ENCODE measurements at places on chromosomes 6 and 20. TPM values are rescaled to one million over a fixed set of nuclear protein-coding genes. Genes with fewer than 3 reads are reported as not detected.

DNA sequence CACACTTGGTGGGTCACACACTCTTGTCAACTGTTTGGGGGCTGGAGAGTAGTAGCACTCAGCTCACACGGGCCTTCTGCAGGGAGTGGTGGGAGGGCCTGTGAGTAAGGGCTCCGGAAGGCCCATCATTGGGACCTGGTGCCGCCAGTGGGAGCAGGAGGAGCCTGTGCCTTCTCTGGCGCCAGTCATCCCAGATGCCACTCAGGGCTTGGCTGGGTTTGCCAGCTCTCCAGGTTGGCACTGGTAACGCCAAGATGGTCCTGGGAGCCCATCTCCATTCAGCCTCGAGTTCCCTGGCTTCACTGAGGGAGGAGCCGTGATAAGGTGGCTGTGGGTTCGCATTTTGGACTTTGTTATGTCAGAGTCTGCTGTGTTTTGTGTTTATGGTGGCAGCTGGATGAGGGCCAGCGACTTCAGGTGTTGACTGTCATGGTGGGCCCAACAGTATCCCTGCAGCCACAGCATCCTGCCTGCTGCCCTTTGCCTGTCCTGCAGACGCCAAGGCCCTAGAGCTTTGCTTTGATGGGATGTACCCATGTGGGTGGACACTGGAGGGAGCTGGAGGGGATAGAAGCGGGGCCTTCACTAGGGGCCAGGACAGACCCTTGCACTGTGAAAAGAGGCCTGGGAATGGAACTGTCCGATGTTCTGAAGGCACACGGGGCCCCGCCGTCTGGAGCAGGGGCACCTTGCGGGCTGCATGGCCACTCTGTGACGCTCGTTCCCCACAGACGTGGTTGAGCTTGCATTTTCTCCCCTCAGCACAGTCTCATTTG, 13.3 kb upstream of the DNAJC5 start:
- no peaks in the 10 kb centered on the region for H3K36me3 ChIP-seq

- peak overlapping the region; percentile 67 for H3K4me3 ChIP-seq
- DNase-seq: peak; percentile 24
- no peak overlapping the region for H3K27ac ChIP-seq
- no peaks in the 10 kb centered on the region for H3K36me3 ChIP-seq
- H3K4me1 ChIP-seq: peaks cover 5% of the 10 kb centered on the region
Observed at GRCh38 chr6:27375613-27376079, 12.9 kb upstream of the ZNF391 start.

The PKIB gene
- 2.3 TPM for total RNA-seq

DNA sequence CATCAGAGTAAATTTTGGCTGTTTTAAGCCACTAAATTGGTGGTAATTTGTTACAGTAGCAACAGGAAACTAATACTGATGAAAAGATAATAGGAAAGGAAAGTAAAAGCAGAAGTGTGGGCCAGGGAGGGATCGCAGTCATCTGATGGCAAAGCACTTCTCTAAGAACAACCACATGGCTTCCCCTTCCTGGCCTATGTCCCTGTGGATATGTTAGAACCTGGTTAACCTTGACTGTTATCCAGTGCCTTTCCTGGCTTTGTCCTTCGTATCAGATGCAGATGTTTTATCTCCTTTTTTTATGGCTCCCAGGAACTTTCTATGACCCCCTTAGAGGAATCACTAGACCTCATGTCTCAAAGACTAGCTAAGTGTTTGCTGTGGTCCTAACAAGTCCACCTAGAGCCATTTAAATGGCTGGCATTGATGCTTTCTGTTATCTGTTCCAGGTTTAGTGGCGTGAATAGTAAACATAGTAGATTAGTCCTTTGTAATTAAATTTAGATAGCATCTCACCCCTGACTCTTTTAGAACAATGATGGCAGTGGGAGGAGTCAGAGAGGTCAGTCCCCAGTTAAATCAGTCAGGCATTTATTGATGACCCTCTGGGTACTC, 79.2 kb upstream of the PHACTR2 start:
- no peak overlapping the region for H3K27ac ChIP-seq
- H3K36me3 ChIP-seq: no peaks in the 10 kb centered on the region
- no peak for DNase-seq
- H3K27me3 ChIP-seq: no peaks in the 10 kb centered on the region
- no peak overlapping the region for H3K4me3 ChIP-seq

- H3K27me3 ChIP-seq: no peaks in the 10 kb centered on the region
- H3K27ac ChIP-seq: no peak overlapping the region
- no peak overlapping the region for H3K4me3 ChIP-seq
- H3K36me3 ChIP-seq: no peaks in the 10 kb centered on the region
- no peak for DNase-seq
Observed at GRCh38 chr20:53699085-53699674, 105.5 kb upstream of the ZNF217 start.

- no peaks in the 10 kb centered on the region for H3K36me3 ChIP-seq
- no peak overlapping the region for H3K4me3 ChIP-seq
- H3K4me1 ChIP-seq: no peaks in the 10 kb centered on the region
- H3K27me3 ChIP-seq: no peaks in the 10 kb centered on the region
- DNase-seq: no peak
- H3K27ac ChIP-seq: no peak overlapping the region
Observed at GRCh38 chr6:119527231-119527578, 177.6 kb upstream of the MAN1A1 start.

- DNase-seq: no peak
- no peaks in the 10 kb centered on the region for H3K4me1 ChIP-seq
- no peaks in the 10 kb centered on the region for H3K36me3 ChIP-seq
- H3K27me3 ChIP-seq: no peaks in the 10 kb centered on the region
- no peak overlapping the region for H3K4me3 ChIP-seq
Observed at GRCh38 chr6:20198775-20199174, 13.5 kb downstream of the MBOAT1 start.

GRCh38 chr6:90218959-90219208, 77.8 kb downstream of the BACH2 start:
- no peak overlapping the region for H3K4me3 ChIP-seq
- no peaks in the 10 kb centered on the region for H3K36me3 ChIP-seq

DNA sequence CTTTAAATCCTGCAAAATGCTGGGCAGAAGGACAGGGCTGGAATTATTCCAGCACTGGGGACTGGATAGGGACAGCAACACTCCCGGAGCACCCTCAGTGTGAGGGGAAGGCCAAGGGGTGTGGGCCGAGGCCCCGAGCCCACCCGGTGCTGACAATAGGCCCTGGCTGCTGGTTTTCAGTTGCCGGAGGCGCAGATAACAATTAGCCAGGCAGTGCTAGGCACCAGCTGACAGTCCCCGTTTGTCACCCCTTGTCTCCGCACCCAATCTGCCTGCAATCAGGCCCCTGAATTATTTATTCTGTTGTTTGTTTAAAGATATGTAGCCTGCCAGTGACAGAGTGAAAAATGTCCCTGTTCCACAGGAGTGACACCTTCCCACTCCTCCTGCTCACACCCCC, 120.0 kb downstream of the GRM4 start:
- peaks cover 39% of the 10 kb centered on the region for H3K27me3 ChIP-seq
- no peaks in the 10 kb centered on the region for H3K4me1 ChIP-seq
- no peak for DNase-seq
- H3K4me3 ChIP-seq: no peak overlapping the region

GRCh38 chr6:169862892-169863525, 111.6 kb downstream of the ERMARD start:
- no peak for DNase-seq
- H3K27ac ChIP-seq: no peak overlapping the region
- no peak overlapping the region for H3K4me3 ChIP-seq
- no peaks in the 10 kb centered on the region for H3K27me3 ChIP-seq
- H3K4me1 ChIP-seq: no peaks in the 10 kb centered on the region

DNA sequence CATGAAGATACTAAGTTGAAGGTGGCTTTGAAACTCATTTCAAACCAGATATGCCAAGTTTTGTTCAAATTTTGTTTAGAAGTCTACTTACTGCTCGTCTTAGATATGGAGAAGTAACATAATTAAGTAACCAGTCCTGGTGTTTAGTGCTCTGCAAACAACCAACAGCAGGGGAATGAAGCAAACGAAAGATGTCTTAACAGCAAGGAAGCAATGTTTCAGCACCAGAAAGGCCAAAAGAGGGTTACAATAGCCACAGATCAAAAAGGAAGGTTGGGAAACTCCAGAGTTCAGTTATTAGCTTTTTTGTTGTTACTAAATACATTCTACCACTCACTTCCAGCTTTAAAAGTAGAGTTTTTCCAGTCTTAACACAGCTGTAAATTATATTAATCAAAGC, 45.1 kb downstream of the LHFPL5 start:
- no peaks in the 10 kb centered on the region for H3K4me1 ChIP-seq
- H3K4me3 ChIP-seq: no peak overlapping the region
- H3K36me3 ChIP-seq: peaks cover 58% of the 10 kb centered on the region
- DNase-seq: no peak

- peaks cover 52% of the 10 kb centered on the region for H3K4me1 ChIP-seq
- no peaks in the 10 kb centered on the region for H3K36me3 ChIP-seq
- no peak overlapping the region for H3K27ac ChIP-seq
- DNase-seq: no peak
- H3K4me3 ChIP-seq: no peak overlapping the region
Observed at GRCh38 chr6:6588924-6589709, 597 bp downstream of the LY86 start.

- no peaks in the 10 kb centered on the region for H3K36me3 ChIP-seq
- H3K27ac ChIP-seq: no peak overlapping the region
- no peaks in the 10 kb centered on the region for H3K4me1 ChIP-seq
- no peak overlapping the region for H3K4me3 ChIP-seq
Observed at GRCh38 chr20:59305908-59306655, 5.7 kb downstream of the EDN3 start.

The SLC35D3 gene
- total RNA-seq: 0.09 TPM

GRCh38 chr6:145783796-145784195, 30.8 kb downstream of the FBXO30 start:
- no peaks in the 10 kb centered on the region for H3K27me3 ChIP-seq
- no peaks in the 10 kb centered on the region for H3K4me1 ChIP-seq
- no peak overlapping the region for H3K4me3 ChIP-seq

GRCh38 chr20:59972037-59972801, 14.0 kb downstream of the CDH26 start:
- H3K36me3 ChIP-seq: no peaks in the 10 kb centered on the region
- DNase-seq: no peak

DNA sequence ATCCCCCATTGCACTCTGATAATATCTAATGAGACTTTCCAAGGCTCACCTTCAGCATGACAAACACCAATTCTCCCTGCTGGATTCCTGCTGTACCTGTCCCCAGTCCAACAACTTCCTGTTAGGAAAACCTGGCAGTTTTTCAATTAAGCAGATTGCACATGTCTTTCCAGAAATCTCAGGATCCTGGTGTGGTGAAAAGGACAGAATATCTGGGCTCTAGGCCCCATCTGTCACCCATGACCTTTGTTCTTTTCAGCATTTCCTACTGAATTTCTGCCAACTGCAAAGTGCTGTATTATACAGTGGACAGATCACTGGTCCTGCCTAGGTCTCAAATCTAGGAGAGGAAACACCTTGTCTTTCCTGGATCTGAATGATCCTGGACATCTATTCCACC, 27.7 kb upstream of the DTNBP1 start:
- no peak for DNase-seq
- H3K36me3 ChIP-seq: no peaks in the 10 kb centered on the region
- H3K27me3 ChIP-seq: no peaks in the 10 kb centered on the region
- no peak overlapping the region for H3K27ac ChIP-seq
- H3K4me3 ChIP-seq: no peak overlapping the region

GRCh38 chr6:134447423-134447822, 129.5 kb upstream of the SGK1 start:
- H3K4me1 ChIP-seq: peaks cover 12% of the 10 kb centered on the region
- H3K36me3 ChIP-seq: no peaks in the 10 kb centered on the region
- peak overlapping the region; percentile 31 for H3K27ac ChIP-seq

DNA sequence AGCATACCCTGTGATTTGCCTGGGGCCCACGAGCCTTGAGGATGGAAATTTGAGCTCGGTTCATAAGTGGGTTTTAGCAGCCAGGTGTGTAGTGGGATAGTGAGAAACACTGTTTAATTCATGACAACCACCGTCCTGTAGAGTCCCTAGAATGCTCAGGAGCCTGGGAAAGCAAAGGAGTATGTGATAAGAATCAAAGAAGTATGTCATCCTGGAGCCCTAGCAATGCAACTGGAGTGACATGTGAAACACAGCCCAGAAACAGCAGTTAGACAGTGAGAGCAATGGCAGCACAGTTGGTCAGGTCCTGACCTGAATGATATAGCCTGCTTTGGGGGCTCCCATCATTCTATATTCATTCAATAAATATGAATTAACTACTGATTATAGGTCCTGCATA, 161.2 kb upstream of the ECI2 start:
- no peaks in the 10 kb centered on the region for H3K36me3 ChIP-seq
- H3K27ac ChIP-seq: no peak overlapping the region
- H3K4me1 ChIP-seq: no peaks in the 10 kb centered on the region

- H3K36me3 ChIP-seq: no peaks in the 10 kb centered on the region
- no peak overlapping the region for H3K27ac ChIP-seq
Observed at GRCh38 chr6:158376631-158377081, 64.4 kb downstream of the TULP4 start.

GRCh38 chr6:31918069-31918720, 9.3 kb upstream of the C2 start:
- DNase-seq: no peak
- H3K4me1 ChIP-seq: no peaks in the 10 kb centered on the region
- H3K36me3 ChIP-seq: no peaks in the 10 kb centered on the region

The SGK2 gene
- total RNA-seq: 1.1 TPM

The VIP gene
- total RNA-seq: 1.4 TPM

GRCh38 chr6:125251516-125252220, 50.1 kb downstream of the HDDC2 start:
- H3K27ac ChIP-seq: no peak overlapping the region
- peak; percentile 6 for DNase-seq
- H3K4me1 ChIP-seq: no peaks in the 10 kb centered on the region

GRCh38 chr20:35979544-35979943, 11.2 kb downstream of the CNBD2 start:
- H3K27ac ChIP-seq: no peak overlapping the region
- H3K4me1 ChIP-seq: no peaks in the 10 kb centered on the region
- H3K36me3 ChIP-seq: no peaks in the 10 kb centered on the region
- no peak for DNase-seq

The MEI4 gene
- not detected for total RNA-seq

GRCh38 chr20:10476319-10476724, 41.2 kb downstream of the SLX4IP start:
- peaks cover 33% of the 10 kb centered on the region for H3K4me1 ChIP-seq
- no peaks in the 10 kb centered on the region for H3K27me3 ChIP-seq
- no peak overlapping the region for H3K27ac ChIP-seq
- H3K4me3 ChIP-seq: no peak overlapping the region
- no peak for DNase-seq
